ENCODE measurements at places on chromosomes 6 and 20.

DNA sequence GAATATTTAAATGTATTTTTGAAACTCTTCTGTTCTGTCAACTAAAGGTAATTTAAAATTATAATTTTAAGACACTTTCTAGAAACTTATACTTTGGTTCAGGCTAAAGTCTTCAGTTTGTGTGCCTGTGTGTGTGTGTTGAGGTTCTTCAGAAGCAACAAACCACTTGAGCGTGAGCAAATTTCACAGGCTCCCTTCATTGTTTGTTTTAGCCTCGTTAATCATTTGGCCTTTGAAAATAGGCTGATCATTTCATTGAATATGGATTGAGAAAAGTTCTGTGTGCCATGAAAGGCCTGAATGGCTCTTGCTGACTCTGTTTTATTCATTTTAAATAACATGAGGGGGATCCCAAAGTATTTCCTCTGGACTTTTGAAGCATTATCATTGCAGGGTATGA is 420.1 kb downstream of the CDKAL1 start:
- DNase-seq, result no peak

GRCh38 chr20:63814891-63815614 is 16.0 kb downstream of the ZBTB46 start:
- DNase-seq, result no peak

DNA sequence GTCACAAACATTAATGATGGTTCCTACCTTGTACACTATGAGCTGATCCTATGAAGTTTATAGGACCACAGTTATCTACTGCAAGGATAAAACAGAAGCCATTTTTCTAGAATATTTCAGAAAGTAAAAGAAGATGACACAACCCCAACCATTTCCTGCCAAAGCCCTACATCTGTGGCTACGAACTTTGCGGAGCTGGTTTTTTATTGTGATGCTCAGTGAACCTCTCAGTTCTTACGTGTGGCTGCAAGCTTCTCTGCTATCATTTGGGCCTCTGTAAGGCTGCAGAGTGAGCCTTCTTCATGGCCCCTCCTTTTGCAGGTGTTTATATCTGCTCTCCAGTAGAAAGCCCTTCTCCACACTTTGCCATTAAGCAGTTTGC is 17.8 kb upstream of the TAGAP start:
- no peak for DNase-seq

DNA sequence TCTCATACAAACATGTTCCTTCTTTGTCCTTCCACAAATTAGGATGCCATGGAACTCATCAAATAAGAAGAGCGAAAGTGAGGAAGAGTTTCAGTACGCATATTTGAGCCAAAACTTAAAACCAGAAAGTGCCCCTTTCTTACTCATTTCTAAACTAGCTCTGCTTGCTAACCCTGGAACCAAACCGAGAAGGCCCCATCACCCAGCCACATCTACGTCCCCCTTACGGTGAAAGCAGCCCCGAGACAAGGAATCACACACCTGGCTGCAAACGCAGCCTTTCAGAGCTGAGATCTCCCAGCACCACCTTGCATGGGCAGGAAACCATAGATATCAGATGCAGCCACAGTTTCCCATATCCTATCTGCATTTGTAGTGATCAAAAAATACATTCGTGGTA is 28.5 kb downstream of the TRERF1 start:
- DNase-seq, result no peak

DNA sequence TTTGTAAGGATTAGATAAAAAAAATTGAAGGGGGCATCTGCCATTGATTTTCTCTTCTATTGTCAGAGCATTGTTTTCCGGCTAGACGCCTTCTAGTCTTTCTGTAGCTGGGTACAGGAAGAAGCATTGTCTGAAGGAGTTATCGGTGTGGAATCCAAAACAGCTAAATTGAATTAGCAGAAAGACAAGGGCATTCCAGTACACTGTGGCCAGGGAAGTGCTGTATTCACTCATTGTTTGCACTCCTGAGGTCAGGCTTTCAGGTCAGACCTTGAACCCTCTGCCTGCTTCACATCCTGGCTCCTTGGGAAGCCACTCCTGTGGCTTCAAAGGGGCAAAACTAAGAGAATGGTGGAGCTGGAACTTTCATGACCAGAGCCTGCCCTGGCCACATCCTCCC is 81.1 kb upstream of the SNAP25 start:
- DNase-seq, result no peak

DNA sequence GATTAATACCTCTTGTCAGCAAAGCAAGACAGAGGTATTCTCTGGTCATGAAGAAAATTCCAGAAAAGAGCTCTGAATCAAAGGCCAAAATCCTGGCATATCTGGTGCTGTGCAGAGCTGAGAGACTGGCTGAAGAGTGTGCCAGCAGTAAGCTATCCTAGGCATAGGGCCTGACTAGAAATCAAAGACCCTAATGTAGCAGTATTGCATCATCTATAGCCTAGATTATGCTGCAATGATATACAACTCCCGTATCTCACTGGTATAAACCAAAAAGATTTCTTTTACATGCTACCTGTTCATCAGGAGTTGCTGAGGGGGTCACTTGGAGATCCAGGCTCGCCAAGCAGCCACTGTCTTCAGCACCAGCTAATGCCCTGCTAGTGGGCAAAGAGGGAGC is 30.9 kb upstream of the TRIM39 start:
- DNase-seq, result no peak

- DNase-seq, result no peak
Measured at GRCh38 chr6:132251711-132252110, 149.6 kb downstream of the MOXD1 start.

DNA sequence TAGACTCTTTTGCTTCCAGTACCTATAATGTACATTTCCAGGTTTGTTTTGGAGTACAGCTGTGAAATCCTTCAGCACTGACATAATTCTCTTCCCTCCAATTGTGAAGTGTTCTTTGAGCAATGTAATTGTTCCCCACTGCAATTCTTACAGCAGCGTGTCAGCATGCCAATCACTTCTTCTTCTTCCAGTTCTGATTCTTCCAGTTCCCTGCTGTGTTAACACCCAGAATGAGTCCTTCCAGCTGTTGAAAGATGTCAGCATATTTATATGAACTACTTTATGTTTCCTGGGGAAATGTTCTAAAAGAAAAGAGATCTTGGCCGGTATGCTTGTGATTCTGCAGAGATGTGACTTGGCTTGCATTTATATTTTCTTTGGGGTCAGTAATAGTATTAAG is 213.9 kb downstream of the UNC5CL start:
- no peak for DNase-seq

- DNase-seq, result no peak
Measured at GRCh38 chr20:11234608-11235007, 560.8 kb upstream of the JAG1 start.

DNA sequence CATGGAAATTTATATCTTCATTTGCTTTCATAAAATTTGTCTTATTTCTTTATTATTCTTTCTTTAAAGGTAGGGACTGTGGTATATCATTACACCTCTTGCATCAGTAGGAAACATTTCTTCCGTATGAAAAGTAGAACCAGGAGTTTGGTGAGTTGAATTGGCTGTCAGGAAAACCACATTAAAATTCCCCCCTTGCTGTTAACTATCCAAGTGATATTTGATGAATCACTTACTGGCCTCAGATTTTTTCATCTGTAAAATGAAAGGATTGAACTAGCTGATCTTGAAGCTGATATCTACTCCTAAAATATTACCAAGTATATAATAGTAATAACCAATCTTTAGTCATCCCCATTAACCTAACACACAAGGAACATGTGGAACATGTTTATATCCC is 460.9 kb downstream of the GJA1 start:
- no peak for DNase-seq

DNA sequence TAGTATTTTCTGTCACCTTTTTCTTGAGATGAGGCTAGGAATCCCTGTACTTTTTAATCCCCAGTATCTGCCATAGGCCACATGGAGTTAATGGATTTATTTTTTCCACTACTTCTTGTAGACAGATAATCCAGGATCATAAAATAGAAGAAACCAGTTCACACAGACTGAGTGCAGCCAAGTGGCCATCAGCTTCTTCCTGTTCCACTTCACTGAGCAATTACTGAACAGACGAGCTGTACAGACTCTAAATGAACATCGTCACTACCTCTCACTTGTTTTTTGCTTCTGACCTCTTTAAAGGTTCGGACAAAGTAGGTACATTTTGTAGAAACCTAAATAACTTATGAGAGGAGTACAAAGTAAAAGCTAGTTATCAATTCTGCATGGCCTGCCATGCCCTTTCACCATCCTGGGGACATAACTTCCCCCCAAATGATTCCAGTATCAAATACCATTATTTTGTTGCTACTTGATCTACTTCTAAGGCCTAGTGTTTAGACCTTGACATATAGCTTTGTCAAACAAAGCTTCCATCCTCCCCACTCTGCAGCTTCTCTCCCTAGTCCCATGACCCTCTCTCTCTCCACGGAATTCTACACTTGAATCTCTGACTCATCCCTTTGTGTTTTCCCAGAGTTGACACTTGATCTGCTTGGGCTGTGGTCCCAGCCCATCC is 34.4 kb upstream of the ARHGAP18 start:
- no peak for DNase-seq

DNA sequence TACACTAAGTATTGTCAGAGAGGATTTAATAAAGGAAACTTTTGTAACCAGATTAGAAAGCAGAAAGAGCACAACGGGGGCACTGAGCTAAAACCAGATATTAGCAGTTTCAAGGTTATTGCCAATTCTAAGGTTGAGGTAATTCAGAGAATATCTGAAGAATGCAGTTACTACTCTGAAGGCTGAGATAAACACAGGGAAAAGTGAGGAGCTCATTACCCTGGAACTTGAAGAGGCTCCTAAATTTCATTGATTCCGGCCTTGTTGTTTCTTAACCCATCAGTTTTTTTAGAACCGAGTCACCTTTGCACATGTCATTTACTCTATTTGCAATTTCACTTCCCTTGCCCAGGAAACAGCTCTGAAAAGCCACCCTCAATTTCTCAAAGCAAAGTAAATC is 72.4 kb upstream of the BTBD3 start:
- DNase-seq, result no peak

GRCh38 chr6:71194724-71195123 is 93.9 kb upstream of the OGFRL1 start:
- DNase-seq, result no peak

- no peak for DNase-seq
Measured at GRCh38 chr6:146267447-146267846, 238.6 kb downstream of the GRM1 start.

DNA sequence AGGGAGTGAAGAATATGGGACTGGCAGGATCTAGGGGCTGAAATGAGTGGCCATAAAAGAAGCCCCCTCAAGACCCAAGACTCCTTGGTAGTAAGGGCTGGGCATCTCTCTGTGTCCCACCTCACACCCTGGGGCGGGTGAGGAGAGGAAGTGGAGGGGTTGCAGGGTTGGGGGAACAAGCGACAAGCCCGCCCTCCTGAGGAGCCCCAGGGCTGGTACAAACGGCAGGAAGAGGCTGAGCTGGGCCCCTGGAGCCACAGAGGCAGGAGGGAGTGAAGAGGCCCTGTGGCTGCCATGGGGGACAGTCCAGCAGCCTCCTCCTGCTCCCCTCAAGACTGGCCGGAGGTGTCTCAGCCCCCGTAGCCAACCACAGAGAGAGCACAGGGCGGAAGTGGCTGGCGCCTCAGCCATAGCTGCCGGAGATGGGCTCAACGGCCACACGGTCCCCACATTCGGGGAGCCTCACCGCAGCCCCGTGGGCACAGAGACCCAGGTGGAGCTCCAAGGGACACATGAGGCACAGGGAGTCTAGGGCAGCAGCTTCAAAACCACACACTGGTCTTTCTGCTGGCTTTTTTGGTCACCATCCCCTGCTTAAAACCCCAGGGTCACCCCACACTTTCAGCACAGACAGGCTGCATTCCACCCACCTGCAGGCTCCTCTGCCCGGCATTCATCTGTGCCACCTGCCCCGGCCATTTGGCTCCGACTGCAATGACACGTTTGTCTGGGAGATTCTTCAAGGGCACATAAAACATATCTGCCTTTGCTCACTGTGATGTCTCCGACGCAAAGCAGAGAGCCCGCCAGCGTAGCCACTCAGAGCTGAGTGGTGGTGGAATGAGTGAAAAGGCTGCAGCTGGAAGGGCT is 524 bp downstream of the C20orf203 start:
- DNase-seq, result no peak

DNA sequence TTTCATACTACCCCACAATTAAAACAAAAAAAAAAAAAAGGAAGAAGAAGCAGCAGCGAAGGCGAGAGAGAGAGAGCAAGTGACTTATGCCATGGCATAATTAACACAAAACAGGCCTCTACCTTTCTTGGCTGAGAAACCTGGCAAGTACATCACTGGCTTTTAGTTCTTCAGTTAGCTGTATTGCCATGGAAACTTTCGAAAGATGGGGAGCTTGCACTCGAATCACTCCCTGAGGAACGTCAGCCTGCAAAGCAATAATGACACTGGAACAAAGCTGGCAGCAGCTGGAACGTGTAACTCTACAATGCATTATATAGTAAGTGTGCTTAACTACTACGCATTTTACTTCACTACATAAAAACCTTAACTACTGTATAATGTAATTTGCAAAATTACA is 126.1 kb downstream of the ARHGAP18 start:
- no peak for DNase-seq

GRCh38 chr6:135189344-135189743 is 8.2 kb downstream of the MYB start:
- no peak for DNase-seq

DNA sequence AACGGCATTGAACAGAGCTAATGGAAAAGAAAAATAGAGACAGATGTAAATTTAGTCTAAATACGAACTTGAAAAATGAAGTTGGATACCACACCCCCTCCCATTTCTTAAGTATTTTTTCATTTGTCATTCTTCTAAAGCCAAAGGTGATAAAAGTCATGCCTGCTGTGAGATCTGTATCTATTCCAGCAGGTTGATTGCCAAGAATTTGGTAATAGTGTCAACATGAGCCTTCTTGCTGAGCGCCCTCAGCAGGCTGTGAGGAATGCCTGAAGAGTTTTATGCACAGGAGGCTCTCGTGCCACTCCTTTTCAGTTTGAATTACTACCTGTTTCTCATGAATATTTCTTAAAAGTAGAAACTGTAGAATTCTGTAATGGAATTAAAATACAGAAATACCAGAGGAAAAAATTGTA is 165.4 kb downstream of the QKI start:
- DNase-seq, result no peak

DNA sequence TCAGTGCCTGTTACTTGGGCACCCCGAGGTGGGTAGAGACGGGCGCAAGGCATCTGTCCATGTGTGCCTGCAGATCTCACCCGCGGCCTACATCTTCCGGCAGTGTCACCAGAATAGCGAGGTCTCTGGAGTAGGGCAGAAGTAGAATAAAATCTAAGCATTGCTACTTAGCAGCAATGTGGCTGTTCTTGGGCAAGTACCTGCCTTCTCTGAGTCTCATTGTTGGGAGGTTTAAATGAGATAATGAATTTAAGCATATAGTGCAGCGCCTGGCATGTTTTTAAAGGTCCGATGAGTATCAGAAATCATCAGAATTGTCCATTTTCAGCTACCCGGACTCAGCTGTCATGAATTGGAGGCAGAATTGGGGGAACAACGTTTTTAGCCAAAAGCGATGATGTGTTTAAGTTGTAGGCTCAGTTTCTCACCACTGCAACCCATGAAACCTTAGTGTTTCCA is 800 bp downstream of the ABCC10 start:
- no peak for DNase-seq

DNA sequence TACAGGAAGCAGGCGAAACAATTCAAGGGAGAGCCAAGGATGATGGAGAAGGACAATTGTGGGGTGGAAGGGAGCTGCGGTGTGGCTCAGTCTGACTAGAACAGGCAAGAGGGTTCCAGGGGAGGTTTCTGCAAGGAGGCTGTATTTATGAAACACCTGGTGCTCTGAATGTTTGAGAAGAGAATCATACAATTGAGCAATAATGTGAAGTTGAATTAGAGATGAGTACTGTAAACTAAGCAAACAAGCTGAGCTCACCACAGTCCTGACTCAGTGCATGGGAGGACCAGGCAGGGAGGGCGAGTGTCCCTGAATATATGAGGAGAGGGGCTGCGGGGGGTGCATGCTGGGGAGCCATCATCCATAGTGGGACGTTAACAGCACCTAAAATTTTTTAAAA is 279.7 kb downstream of the KIF16B start:
- no peak for DNase-seq

All from prostate gland (tissue), 2 donors.